ENCODE measurements at places on chromosomes 6 and 20.

DNA sequence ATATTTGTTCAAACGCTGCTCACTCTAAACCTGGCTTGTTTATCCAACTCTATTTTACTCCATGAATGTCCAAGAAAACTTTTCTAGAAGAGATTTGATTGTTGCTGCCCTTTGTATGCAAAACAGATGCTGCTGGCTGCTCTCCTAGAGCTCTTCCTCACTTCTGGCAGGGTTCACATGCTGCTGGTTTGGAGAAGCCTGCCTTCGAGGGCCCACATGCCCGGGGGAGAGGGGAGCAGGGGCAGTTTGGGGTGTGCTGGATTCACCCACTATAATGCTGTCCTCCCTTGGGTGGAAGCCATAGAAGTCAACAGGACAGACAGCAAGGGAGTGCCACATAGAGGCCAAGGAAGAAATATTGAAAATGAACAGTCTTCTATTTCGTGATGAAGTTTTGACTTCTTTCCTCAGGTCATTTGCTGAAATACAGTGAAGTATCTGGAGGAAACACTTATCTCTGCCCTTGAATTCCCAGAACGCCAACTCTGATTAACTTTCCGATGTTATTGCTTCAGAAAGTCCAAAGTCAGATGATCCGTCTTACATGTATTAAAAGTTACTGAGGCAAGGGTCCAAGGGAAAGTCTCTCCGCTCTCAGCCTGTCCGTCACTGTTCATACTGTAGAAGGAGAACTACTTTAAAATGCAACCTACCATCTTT, 32.4 kb downstream of the LY86 start:
- no peak for DNase-seq

DNA sequence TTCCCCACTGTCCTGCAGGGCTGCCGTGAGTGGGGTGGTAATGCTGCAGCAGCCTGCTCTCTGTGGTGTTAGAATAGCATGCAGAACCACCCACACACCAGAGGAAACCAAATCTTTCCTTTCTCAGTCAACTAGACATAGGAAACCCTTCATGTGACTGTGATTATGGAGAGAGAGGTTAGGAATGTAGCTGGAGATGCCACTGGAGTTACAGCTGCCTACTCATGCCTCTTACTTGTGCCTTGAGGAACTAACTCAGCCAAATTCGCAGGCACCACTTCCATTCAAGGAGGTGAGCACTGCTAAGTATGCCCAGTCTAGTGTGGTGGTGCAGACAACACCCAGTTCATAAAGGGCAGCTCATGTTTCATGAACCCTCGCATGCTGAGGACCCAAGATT, 27.4 kb downstream of the MUC22 start:
- no peak for DNase-seq

GRCh38 chr20:33061658-33062028, 7.9 kb downstream of the BPIFB3 start:
- no peak for DNase-seq

DNA sequence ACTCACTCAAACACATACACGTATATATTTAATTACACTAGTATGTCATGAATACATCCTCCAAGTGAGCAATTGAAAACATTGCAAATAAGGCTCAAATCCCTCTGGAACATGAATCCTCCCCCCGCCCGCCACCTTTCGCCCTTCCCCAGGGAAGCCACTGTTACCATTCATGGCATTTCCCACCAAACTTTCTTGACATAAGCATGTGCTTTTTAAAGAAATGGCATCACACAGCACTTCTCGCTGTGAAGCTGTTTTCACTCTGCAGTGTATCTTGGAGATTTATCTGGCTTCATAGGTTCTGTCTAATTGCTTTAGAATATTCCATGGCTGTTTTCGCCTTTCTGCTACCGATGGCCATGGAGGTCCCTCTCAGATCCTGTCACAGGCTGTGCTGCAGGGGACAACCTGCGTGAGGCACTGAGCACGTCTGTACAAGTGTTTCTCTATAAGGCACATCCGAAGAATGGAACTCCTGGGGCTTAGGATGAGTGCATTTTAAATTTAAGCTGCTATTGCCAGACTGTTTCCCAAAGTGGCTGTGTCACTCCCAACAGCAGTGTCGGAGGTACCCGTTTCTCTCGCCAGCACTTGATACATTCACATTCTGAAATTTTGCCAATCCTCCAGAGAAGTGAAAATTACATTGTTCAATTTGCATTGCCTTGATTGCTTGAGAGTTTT, 22.2 kb upstream of the PHACTR3 start:
- no peak for DNase-seq

DNA sequence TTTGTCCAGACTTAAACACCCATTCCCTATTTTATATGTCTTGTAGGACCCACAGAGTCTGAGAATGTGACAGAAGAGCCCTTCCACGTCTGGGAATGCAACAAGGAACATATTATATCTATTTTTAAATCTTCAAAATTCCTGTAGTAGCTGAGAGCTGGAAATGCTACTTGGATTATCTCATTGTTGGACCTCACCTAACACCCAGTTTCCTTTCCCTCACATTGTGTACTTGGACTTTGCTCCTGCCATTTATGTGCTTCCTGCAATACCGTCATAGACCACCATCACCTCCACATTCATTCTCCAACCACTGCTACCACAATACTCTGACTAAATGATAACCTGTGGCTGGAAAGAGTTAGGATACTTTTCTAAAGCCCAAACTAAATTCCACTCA, 335.4 kb downstream of the COL12A1 start:
- DNase-seq = no peak

- no peak for DNase-seq
These were observed 46.1 kb upstream of the TNFAIP3 start for GRCh38 chr6:137820952-137821351.

GRCh38 chr20:52082612-52083011, 109.0 kb downstream of the ZFP64 start:
- no peak for DNase-seq

DNA sequence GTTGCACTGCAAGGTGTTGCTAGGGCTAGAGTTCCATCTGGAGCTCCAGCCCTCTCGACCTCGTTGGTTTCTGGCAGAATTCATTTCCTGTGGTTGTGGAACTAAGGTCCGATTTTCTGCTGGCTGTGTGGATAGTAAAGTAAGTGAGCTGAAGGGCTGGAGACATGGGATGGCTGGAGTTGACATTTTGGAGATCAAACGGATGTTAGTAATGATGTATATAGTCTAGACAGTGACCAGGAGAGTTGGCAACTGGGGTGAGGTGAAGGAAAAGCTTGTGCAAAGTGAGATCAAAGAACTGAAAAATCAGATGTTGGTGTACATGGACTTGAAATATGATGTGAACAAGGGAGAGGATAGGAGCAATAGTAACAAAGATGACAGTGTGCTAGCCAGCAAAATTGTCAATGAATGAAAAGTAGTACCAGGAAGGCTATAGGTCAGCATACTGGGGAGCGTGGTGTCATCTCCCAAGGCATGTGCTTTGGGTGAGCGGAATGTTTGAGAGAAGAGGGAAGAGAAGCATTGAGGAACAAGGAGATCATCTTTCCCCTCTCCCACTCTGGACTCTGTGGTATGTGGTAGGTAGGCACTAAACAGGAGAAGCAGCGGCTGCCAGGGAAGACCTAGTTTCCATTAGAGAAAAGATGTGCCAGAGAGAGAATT, 7.8 kb downstream of the QRSL1 start:
- no peak for DNase-seq

GRCh38 chr20:40996326-40996725, 32.3 kb upstream of the TOP1 start:
- no peak for DNase-seq

DNA sequence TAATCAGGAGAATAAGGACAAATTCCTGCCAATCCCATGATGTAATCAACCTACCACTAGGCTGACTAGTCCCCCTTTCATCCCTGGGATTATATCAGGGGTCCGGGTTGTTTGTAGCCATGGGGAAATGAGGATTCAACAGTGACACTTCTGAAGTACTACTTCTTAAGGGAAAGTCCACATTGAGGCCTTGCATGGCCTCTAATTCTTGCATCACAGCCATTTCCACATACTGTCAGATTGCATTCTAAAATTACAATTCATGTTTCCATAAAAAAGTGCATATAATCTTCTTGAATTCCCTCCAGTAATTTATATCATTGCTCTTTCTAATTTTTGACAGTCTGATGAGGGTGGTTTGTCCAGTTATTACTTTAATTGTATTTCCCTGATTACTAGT, 184.2 kb downstream of the PHF3 start:
- no peak for DNase-seq

DNA sequence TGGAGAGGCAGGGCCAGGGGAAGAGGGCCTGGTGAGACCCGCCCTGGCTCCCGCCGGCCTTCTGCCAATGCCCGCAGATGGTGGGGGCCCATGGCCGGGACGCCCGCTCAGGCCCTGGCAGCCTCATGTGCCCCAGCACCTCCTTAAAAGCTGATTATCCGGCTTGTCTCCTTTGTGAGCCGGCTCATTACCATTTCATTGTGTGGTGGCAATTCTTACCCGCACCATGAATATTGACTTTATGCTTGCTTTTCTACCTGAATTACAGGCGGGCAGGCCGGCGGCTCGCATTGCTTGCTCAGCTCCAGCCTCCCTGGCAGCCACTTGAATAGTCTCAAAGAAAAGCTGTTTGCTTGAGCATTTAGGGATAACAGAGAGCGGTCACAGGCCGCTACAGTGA, 120.0 kb upstream of the JAG1 start:
- no peak for DNase-seq

GRCh38 chr6:35581633-35582032, 68.9 kb upstream of the TULP1 start:
- no peak for DNase-seq

DNA sequence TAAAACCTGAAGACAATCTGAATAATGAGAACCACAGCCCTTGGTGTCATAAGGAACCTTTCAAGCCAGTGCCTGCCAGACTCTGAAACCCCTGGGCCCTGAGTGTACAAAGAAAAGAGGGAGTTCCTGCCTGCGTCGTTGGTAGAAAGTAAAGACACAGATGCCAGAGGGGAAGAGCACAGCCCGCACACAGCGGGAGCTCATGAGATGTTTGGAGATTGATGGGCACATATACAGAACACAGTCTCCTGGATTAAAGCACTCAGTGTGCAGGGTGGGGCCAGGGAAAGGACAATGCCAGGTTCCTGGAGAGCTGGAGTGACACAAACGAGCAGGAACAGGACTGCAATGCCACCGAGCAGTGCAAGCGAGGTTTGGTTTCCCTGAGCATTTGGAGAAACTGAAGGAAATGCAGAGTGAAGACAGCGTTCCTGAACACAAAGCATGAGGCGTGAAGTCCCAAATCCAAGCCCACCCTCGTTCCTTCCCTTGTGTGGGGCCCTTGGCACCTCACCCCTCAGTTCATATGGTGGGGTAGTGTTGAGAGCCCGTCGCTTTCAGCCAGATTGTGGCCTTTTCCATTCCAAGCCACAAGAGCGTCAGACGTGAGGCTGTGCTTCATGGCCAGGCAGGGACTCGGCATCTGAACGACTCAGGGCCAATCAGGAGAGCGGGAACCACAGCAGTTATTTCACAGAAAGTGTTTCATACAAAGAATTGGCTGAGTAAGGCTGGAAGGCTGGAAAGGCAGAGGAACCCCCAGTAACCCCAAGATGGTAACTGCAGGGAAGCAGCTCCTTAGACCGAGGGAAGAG, 41.0 kb upstream of the RPS6KA2 start:
- DNase-seq = no peak

GRCh38 chr6:226516-227073, 65.7 kb upstream of the DUSP22 start:
- DNase-seq = no peak

GRCh38 chr6:76866091-76866915, 597.0 kb downstream of the HTR1B start:
- DNase-seq = no peak

DNA sequence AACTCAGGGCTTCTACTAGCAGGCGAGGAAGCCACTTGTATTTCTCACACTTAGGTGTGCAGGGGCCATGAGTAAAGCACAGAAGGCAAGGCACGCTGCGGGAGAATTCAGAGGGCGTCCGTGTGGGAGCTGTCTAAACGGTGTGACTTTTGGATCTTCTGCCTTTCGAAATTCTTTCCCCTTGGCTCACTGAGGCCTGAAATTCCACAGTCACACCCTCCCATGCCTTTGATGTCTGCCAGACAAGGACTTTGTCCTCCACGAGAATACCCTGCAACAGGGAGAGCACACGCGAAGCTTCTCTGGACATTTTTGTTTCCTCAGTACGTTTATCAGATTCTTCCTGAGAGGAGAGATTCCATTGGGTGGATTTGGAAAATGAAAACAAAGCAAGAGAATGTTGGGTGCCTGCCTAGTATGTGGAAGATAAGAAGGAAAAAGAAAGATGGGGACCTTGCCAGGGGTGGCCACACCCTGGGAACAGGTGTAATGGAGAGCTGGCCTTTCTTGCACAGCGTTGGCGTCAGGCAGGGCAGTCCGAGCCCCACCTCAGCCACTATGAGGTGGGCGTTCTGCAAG, 235.7 kb downstream of the MYLK4 start:
- no peak for DNase-seq

DNA sequence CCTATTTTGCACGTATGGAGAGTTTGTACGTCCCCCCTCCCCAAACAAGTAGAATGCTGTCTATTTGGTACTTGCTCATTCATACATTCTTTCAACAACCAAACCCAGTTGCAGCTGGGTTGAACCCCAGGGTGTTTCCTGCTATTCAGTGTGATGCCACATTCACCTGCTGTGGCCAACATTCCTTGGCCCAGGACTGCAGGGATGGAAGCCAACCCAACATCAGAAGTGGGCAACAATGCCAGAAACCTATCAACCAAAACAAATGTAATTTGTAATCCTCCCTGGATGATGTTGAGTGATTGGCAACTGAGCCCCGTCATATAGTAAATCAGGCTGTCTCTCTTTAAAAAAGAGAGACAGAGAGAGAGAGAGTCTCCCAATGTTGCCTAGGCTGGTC, 8.9 kb downstream of the NT5E start:
- no peak for DNase-seq

- no peak for DNase-seq
These were observed 134.9 kb downstream of the KLHL32 start for GRCh38 chr6:97059473-97059872.

DNA sequence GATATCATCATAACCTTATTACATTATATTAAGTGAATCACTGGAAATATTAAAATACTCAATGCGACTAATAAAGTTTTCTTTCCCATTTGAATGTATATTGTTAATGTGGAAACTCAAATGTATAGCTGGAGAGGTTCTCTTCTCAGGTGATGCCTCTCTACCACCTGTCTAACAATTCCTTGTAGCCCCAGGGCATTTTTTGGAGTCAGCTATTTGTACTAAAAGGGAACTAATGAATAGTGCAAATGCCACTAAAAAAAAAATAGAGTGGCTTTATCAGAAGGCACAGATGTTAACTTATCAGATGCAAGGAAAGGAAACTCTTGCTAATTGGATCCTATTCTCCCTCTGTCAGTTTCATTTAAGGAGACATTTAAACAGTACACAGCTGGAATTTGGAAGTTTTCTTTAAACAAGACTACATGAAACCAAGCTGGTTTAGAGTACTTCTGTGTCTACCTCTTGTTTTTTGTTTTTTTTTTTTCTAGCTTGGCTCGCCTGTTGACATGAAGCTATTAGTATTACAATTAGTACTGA, 897.0 kb upstream of the SLC35B3 start:
- DNase-seq = no peak

DNA sequence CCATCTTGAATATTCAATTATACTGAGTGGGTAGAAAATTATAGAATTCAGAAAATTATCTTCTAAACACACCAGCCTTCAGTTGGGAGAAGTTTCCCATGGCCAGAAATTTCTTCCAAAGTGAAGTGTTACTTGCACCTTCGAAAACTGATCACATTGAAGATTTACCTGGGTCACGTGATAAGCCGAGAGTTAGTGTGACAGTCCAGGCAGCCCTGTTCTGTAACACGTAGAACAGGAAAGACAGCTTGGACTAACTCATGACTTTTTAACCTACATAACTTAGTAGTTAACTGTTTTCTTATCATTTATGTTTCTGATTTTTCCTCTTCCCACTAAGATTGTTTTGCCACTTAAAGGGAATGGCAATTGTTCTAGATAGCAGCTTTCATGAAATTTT, 118.3 kb upstream of the MTHFD1L start:
- DNase-seq = no peak

Measured in activated naive CD4-positive, alpha-beta T cell treated with Interleukin-2 at 50 U/mL for 16 hours (primary cell).